Omental fat pad (tissue), 4 donors: ENCODE measurements at places on chromosomes 3 and 15.

- DNase-seq = no peak
Observed at GRCh38 chr15:74418575-74419338, 15.0 kb downstream of the SEMA7A start.

DNA sequence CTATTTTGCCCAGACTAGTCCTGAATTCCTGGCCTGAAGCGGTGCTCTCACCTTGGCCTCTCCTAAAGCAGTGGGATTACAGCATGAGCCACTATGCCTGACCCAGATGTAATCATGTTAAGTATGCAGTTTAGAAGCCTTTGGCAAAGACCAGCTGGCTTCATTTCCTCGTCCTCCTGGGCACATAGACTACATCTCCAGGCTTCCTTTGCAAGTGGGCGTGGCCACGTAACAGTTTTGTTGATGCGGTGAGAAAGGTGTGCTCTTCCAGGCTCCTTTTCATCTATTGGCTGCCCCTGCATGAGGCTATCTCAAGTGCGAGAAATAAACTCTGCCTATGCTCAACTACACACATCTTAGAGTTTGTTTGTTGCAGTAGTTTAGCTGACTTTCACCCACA is 13.0 kb downstream of the SV2B start:
- DNase-seq = no peak

DNA sequence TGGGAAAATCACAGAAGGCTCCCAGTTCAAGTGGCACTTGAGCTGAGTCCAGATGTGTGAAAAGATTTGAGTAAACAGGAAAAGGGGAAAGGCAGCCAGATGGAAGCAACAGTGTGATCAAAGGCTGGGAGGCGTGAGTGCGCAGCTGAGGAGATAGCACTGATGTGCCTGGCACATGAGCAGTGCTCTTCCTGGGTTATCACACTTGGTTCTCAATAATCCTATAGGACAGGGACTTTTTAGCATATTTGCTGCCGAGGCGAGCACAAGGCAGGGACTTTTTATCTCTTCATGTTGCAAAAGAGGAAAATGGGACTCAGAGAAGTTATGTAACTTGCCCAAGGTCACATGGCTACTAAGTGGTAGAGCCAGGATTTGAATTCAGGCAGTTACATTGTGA is 39.6 kb downstream of the CORO2B start:
- DNase-seq = no peak

DNA sequence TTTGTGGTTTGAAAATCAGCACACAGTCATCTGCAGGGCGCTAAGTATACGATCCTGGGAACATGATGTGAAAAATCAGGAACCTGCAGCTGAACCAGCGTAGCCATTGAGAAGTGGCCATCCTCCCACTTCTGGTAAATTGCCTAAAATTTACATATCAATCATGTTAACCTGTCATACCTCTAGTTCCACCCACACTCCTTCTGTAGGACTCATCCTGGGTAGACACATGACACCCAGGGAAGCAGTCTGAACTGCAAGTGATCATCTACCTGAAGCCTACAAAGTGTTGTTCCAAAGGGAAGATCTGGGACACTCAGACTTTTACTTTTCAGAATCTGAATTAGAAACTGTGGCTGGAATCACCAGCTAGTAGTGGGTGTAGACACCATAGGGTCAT is 5.5 kb upstream of the PSMD6 start:
- no peak for DNase-seq

GRCh38 chr15:85430406-85431204 is 50.2 kb downstream of the AKAP13 start:
- DNase-seq = no peak

DNA sequence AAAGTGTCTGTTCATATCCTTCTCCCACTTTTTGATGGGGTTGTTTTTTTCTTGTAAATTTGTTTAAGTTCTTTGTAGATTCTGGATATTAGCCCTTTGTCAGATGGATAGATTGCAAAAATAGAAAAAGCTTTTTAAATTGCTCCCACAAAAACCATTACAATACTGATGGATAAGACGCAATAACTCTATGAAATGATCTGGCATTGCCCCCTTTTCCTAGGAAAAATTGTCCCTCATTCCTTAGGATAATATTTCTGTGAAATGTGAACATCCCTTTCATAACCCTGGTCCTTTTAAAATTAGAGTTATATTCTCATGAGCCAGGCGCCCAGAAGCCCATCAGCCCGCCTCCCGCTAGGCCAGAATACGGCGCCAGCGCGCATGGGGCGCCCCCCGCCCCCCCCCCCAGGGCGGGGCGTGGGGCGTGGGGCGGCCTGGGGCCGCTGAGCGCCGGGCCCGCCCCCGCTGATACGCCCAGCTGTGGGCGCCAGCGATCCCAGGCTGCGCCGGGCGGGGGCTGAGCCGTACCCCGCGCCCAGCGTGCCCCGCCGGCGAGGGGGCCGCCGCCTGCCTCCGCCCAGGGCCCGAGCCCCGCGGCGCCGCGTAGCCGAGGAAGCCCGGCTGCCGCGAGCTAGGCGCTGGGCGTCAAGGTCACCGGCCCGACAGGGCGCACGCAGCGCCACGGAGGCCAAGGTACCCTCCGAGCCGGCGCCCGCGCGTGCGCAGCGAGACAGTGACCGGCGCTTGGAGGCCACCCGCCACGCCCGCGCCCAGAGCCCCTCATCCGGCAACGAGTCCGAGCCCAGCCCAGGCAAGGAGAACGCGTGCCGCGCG is 11.1 kb upstream of the ROPN1B start:
- DNase-seq = no peak

DNA sequence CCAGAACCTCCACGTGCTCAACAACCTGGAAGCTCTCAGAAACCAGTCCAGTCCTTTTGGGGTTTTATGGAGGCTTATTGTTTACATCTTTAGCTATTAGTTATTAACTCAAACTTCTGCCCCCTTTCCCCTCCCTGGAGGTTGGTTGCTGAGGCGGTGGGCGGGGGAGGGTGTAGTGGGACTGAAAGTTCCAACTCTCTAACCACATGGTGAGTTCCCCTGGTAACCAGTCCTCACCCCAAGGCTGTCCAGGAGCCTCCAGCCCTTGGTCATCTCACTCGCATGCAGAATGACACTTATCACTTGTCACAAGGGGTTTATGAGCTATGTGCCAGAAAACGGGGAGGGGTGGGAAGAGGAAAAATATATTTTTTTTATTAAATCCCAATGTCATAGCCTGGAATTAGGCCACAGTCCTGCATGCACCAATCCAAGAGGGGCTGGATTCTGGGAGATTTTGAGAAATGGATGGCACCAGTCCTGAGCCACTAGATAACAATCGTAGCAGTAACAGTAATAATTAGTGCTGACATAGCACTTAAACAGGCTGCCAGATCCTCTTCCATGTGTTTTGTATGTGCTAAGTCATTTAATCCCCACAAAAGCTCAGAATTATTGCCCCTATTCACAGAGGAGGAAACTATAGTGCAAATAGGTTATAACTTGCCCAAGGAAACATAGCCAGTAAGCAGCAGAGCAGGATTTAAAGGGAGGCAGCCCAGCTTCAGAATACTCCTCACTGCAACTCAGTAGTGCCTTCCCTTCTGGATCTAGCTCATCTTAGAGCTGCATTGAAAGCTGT is 85.7 kb downstream of the CRYGS start:
- DNase-seq = no peak

GRCh38 chr3:85570819-85571218 is 612.0 kb downstream of the CADM2 start:
- DNase-seq = no peak

DNA sequence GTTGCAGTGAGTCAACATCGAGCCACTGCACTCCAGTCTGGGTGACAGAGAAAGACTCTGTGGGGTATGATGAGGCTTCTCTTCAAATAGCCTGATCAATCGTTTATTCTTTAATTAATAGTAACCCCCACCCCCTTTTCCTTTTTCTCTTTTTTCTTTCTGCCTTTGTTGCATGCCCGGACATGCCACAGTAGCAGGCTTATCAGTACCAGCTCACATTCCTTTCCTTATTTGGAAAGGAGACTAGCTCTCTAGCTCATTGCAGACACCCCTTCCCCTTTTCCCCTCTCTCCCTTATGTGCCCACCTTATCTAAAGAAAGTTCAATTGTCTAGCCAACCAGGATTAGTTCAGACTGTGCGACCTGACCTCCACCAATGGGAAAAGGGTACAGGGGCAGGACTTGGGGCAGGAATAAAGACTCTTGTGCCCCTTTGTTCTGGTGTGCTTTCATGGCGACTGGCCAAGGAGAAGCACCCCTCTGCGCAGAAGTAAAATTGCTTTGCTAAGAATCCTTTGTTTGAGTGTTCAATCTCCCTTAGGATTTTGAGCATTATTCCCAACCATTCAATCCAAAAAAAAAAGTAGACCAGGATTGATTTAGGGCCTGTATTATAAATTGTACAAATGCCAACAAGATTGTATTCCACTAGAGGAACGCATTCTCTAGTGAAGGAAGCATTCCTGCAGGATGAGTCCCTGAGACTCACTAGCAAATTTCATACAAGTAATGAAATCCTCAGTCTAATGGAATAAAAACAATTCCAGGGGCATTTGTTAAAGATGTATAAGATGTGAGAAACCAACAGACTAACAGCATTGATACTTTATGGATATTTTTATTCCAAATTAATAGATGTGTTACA is 95.8 kb upstream of the SNRPN start:
- DNase-seq = no peak

DNA sequence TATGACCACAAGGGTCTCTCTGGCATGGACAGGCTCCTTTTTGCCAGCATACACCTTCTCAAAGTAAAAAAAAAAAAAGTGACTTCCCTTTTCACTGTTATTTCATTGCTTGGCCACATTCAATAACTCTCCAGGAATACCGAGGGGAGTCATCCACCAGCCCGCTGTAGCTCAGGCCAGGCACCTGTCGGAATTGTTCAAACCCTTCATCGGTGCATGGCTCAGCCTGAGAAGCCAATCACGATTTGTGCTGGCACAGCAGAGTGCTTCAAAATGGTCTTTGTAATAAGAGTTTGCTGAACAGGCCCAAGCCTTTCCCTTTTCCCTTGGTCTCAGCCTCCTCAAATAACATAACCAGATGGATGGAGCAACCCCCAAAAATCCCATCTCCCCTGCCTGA is 145.4 kb downstream of the PDZRN3 start:
- no peak for DNase-seq

GRCh38 chr15:57061696-57062095 is 143.3 kb downstream of the TCF12 start:
- no peak for DNase-seq

DNA sequence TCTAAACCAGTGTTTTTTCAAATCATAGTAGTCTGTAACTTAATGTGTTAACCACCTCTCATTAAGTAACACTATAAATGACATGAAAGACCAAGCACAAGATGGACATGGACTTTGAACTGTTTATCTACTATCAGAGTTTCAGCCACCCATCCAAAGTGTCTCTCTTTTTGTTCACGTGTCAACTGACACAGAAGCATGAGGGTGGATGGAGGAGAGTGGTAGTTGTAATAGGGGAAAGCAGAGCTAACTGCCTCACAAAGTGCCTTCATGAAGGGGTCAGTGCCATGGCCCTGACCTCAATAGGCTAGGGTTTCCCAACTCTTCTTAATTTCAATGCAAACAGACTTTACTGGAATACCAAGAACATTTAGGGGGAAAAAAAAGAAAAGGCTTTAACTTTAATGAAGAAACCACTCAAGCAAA is 32.1 kb upstream of the TRPM7 start:
- no peak for DNase-seq

GRCh38 chr3:174278094-174278493 is 581.0 kb upstream of the NAALADL2 start:
- DNase-seq = no peak

- DNase-seq = no peak
Observed at GRCh38 chr3:95334461-95334860, 1271.6 kb downstream of the NSUN3 start.

GRCh38 chr15:94877833-94878232 is 646.5 kb downstream of the MCTP2 start:
- DNase-seq = no peak

GRCh38 chr15:90481023-90481422 is 48.7 kb upstream of the CRTC3 start:
- no peak for DNase-seq

GRCh38 chr3:142746646-142747045 is 22.8 kb downstream of the TRPC1 start:
- no peak for DNase-seq

GRCh38 chr3:39226106-39226741 is 33.8 kb upstream of the XIRP1 start:
- DNase-seq = no peak

GRCh38 chr3:34780973-34781372 is 858.4 kb upstream of the ARPP21 start:
- DNase-seq = no peak

- no peak for DNase-seq
Observed at GRCh38 chr3:138692152-138692551, 83.6 kb downstream of the FAIM start.

GRCh38 chr15:57548835-57549234 is 42.9 kb upstream of the MYZAP start:
- no peak for DNase-seq

DNA sequence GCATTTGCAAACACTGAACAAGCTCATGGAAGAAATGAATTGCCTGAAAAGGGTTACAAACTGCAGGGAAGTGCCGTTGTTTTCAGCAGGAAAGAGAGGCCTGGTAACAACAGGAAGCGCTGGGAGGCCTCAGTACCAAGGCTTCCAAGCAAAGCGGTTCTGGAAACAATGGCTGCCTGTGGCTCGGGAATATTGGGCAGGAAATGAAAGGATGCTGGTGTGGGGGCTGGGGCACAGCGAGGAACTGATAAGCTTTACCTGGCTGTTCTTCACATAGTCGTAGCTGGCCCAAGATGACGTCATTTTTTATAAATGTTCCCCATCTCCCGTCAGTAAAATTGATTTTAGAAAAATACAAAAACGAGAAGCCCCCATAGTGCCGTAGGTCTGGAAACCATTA is 55.9 kb downstream of the ARHGAP31 start:
- no peak for DNase-seq

- no peak for DNase-seq
Observed at GRCh38 chr15:81161851-81162250, 27.8 kb downstream of the CFAP161 start.

GRCh38 chr15:71562251-71562650 is 248.1 kb upstream of the NR2E3 start:
- DNase-seq = no peak

GRCh38 chr15:66298803-66299251 is 5.5 kb downstream of the DIS3L start:
- no peak for DNase-seq

DNA sequence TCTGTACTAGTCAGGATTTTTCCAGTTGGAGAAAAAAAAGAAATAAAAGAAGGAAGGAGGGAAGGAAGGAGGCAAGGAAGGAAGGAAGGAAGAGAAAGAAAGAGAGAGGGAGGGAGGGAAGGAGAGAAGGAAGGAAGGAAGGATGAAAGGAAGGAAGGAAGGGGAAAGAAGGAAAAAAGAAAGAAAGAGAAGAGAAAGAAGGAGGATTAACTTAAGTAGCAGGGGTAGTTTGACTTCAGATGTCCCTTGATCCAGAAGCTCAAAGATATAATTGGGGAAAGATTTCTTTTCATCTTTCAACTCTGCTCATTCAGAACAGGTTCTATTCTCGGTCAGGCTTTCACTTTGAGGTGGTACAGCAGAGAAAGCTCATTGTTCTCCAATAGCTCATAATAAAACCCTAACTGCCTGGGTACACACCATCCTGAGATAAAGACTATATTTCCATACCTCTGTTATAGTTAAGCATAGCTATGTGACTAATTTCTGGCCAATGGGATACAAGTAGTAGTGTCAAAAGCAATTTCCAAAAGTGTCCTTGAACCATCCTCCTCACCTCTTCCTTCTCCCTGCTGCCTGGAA is 23.5 kb upstream of the STT3B start:
- DNase-seq = no peak
